Suppressor macrophage treated with lipopolysaccharide for 1 hour (primary cell): ENCODE measurements at places on chromosomes 5 and 9.

DNA sequence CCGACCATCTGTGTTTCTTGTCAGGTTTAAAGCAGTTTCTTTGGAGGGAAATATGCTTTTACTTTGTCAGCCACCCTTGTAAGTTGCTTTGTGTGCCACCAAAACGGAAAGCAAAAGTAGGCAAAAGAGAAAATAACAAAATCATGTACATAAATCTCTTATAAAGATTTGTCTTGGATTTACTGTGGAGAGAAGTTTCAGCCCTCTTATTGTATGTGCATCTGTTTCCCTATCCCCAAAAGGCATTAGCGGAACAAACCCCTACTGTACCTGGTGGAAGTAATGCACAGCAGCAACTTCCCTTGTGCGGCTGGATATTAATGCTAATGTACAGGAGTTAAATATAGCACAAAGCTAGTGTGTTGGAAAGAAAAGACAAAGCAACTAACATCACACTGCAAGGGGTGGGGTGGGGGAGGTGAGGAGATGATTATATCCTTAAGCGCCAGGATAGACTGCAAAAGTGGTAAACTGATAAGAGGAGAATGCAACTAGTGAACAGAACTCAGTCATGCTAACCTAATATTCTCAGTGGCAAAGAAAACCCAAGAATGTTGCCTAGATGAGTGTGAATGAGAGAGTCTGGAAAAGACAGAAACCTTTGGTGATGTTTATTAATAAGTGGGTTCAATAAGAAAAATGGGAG lies 396.5 kb upstream of the MEF2C start:
- DNase-seq: no peak

- DNase-seq: no peak
Observed at GRCh38 chr5:112320408-112320807, 98.7 kb downstream of the EPB41L4A start.

GRCh38 chr9:99787556-99787955 lies 34.1 kb upstream of the NR4A3 start:
- DNase-seq: peak; percentile 70

- DNase-seq: no peak
Observed at GRCh38 chr5:108437425-108437824, 55.5 kb upstream of the FBXL17 start.

DNA sequence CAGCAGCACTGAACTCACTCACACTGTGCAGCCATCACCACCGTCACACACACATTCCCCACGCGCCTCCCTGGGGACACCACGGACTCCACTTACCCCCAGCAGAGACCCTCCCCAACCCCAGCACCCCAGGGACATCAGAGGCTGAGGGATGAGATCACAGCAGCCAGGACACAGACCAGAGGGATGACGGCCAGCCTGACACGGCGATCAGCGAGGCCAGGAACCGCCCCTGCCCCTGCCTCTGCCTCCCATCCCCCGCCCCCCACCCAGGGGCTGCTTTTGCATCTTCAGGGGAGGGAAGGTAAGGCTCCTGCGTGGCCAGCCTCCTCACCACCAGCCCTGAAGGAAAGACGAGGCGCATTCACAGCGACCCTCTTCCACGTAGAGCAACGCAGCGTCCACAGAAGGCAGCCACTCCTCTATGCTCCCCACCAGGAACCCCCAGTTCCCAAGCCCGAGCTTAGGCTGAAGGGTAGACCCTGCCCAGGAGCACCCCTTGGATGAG lies 104.5 kb downstream of the VAV2 start:
- DNase-seq: no peak

- no peak for DNase-seq
Observed at GRCh38 chr5:22473886-22474285, 379.3 kb downstream of the CDH12 start.

DNA sequence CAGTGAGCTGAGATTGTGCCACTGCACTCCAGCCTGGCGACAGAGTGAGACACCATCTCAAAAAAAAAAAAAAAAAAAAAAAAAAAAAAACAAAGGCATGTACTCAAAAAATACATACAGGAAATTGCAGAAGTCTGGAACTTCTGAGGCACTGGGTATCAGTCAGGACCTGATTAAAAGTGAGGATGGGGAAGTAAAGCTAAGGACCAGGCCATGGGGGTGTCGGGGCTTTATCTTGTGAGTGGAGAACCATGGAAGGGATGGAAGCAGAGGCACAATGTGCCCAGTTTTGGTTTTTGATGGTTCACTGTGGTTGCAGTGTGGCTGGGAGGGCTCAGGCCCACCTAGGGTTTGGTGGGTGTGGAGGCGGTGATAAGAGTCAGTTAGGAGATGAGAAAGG lies 212.7 kb upstream of the PIK3R1 start:
- peak; percentile 78 for DNase-seq

DNA sequence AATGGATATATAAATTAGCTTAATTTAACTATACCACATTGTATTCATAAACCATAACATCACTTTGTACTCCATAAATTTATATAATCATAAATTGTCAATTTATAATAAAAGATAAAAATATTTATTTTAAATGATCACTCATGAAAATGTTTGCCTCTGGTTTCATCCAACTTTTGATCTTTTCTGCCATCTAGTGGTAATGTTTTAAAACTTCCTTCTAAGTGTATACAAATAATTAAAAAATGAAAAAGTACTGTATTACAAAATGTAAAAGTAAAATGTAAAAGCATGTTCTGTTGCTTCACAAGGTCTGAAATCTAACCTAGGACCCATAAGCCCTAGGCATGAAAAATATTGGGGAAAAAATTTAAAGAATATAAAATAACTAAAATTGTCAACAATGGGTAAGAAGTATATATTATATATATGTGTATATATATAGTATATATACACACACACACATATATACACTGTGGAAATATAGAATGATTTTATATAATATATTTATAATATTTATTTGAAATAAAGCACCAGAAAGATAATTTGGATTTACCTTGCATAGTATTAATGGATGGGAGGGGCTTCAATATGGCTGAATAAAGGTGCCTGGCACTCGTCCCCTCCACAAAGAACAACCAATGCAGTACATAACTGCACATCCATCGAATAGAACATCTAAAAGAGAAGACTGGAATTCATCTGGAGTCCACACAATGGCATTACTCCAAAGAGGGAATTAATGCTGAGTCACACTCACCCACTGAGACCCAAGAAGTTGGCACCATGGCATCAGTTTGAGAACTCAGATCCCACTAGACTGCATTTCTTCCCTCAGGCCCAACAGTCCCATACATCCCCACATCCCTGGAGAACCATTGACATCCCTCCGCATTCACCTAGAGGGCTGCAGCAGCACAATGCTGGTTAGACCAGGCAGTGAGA lies 32.5 kb downstream of the ANXA1 start:
- peak; percentile 90 for DNase-seq

DNA sequence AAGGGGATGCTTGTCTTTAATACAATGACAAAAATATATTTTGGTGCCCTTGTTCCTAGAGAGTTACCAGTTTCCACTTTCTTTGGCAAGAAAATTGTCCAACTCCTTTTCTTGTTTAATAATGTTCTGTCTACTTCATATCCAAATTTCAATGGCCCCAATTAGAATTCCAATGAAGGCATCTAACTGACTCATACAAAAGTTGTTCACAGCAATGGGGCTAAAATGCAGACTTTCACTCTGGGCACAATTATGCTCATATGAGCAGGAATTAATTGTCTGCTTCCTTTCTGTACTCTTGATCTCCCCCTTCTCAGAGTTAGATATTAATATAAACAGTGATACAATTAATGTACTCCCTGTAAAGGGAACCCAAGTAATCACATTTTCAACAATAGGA lies 42.1 kb upstream of the ZNF622 start:
- no peak for DNase-seq

GRCh38 chr5:179918742-179919486 lies 11.2 kb upstream of the TBC1D9B start:
- no peak for DNase-seq

DNA sequence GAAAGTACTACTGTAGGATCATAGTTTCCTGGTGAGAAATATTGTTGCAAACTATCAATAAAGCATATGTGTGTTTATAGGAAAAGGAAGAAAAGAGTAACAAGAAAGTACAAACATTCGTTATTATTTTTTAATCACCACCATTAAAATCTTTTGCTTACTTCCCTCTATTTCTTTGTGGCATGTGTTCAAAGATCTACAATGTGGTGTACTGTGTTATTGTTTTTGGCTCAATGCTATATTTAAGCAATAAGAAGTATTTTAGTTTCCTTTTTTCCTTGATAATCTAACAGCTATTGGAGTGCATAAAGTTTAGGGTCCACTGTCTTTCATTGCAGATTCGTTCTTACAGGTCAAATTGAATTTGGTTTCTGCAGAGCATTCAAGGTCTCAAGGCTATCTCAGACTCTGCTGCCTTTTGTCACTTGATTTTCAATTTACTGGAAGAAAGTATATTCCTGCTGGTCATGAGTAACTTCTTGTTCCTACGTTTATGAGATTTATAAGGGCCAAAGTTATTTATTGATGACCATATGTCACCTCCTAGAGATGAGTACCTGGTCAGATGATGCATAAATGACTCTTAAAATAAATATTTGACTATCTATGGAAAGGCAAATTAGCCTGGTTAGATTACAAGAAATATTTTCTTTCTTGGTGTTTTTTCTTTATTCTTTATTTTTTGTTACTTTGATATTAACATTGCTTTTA lies 323.0 kb downstream of the TMEM167A start:
- no peak for DNase-seq

DNA sequence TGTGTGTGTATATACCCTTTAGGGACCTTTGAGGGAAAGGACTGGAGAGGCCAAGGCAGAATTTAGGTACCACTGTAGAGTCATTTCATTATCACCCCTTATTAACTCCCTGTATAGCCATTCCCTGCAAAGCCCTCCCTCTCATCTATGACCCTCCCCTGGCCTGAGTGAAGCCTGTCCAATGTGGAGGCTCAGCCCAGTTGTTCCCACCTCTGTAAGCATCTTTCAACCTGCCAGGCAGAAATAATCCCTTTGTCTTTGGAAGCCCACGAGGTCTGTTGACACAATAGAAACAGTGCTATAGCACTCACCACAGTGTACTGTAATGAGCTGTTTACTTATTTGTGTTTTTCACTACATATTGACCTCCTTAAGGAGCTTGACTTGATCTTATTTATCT lies 88.5 kb upstream of the SEMA6A start:
- DNase-seq: no peak

- no peak for DNase-seq
Observed at GRCh38 chr5:13809921-13810320, 134.6 kb downstream of the DNAH5 start.

DNA sequence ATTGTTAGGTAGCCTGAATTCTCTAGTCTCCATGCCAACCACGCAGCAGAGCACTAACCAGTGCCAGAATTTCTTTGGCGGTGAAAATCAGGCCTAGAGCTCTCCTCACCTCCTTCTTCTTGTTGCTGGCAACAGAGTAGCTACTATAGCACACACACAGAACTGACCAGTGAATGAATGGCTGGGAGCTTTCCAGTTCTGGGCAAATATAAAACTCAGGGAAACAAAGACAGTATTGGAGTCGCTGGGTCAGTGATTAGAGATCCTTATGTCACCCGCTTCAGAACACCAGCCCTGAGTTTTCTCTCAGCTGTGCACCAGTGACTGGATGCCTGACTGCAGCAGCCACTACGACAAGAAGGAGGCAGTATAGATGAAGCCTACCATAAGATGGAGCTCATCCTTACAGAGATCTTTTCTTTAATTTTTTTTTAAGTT lies 26.9 kb upstream of the FEM1C start:
- DNase-seq: no peak

DNA sequence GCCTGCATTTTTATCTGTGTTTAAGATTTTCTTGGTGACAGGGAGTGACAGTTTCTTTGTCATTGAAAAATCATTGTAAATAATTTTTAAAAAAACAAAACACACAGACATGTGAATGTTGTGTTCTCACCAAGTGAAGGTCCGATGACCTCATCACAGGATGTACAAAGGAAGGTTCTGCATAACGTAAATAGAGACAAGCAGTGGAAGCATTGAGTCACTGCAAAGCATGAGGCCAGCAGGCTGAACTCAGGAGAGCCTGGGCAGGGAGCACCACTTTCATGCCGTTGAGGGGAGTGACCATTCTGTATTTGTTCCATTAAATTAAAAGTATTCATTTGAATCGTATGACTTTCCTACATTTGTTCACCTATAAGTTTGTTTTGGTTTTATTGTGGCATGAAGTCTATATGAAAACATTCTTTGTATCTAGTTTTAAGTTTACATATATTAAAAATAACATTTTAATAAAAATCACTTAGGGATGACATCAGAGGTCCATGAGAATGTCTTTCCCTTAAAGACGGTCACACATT lies 70.4 kb upstream of the TLE1 start:
- DNase-seq: peak; percentile 48

DNA sequence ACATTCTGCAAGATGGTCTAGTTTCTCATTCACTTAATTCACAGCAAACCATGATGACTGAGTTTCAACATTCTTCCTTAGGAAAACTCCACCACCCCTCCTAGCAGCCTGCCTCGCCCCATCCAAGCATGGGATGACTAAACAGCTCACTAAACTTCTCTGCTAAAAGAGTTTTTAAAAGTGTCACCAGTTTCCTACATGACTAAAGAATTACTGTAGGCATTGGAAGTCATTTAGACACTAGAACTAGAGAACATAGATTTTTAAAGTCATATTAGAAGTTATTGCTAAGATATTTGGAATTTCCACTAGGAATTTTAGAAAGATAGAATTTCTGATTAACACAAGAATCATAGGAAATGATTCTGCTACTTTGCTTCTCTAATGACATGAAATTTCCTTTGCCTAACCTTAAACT lies 5.5 kb upstream of the ESM1 start:
- DNase-seq: no peak

GRCh38 chr5:154333016-154333415 lies 112.8 kb upstream of the SAP30L start:
- no peak for DNase-seq

DNA sequence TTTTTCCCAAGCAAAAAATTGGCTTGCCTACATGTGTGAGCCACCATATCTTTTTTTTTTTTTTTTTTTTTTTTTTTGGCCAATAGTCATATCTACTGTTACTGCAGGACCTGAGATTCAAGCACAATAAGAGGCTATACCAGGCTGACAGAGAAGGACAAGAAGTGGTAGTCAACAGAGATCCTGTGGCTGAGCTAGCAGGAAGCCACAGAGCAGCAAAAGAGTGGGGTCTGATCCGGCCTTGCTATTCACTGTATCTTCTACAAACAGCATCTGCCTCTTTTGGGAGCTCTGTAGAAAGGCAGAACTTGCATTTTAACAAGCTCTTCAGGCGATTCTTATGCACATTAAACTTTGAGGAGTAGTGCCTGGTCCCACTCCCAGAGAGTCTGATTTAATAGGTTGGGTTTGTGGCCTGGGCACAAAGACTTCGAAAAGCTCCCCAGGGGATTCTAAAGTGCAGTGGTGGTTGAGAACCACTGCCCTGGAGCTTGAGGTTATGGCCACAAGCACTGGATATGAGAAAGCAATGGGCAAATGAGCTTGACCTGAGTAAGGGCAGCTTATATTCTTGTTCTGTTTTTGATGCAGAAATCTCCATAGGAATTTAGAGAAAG lies 162.8 kb downstream of the PIK3R1 start:
- DNase-seq: no peak
